ENCODE measurements at places on chromosomes 1 and 21.

DNA sequence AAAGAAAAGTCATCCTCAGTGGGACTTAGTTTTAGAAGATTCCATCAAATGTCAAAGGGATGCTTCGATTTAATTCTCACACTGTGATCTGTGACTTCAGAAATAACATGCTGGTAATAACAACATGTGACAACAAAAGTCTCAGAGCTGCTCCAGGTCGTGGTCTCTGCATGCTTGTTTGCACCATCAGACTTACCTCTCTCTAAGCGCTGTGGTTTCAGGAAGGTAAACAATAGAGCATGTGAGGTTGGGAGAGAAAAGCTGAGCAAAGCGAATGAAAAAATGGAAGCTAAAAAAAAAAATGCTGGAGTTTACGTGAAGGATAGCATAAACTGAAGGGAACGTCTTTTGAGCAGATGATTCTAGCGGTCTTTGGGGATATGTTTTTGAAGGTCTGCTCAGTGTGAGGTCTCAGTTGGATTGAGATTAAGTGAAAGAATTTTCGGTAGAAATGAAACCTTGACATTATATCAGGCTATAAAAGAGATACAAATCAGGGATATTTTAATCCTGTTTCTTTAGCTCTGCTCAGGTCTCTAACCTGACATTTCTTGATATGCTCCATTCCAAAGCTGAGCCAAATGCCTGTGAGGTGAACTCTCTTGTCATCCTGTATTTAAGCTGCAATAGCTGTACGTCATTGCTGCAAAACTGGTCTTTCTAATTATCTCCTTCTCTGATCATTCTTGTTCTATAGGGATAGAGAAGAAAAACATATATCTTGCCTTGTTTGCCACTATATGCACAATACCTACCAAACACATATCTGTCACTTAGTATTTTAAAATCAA, 86.5 kb downstream of the C1orf21 start:
- no peak overlapping the region for H3K4me3 ChIP-seq
- H3K27ac ChIP-seq = no peak overlapping the region
- H3K36me3 ChIP-seq = no peaks in the 10 kb centered on the region
- H3K27me3 ChIP-seq = no peaks in the 10 kb centered on the region

- no peaks in the 10 kb centered on the region for H3K36me3 ChIP-seq
- no peak overlapping the region for H3K27ac ChIP-seq
- no peak for DNase-seq
- no peak overlapping the region for H3K4me3 ChIP-seq
- H3K27me3 ChIP-seq = no peaks in the 10 kb centered on the region
Measured at GRCh38 chr1:43273708-43274107, 3.9 kb downstream of the TMEM125 start.

DNA sequence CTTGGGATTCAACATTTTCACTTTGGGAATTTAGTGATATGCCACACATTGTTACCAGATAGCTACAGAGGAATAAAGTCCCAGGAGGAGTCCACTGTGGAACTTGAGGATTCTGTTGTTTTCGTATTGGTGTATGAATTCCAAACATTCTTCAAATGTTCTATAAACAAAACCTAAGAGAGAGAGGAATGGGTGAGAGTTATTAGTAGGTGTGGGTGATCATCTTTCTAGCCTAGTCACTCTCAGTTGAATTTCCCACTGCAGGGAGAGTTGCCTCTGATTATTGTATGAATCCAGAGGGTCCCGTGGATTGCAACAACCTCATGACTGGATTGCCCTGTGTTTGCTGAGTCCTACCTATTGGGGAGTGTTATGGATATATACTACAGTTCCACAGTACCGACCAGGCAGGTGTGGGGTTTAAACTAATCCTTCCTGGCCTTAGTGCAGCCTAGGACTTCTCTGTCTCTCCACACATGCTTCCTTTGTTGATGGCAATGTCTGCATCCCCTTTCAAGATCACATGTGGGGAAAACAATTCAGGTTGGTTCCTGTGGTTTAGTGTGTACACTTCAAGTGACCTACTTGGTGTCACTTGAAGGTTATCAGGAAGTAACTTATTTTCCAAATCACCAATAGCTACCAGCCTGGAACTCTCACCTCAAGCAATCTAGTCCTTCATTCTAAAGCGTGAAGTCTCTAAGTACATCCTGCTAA, 91.8 kb downstream of the ADCY10 start:
- peak overlapping the region; percentile 52 for H3K27ac ChIP-seq
- peak; percentile 48 for DNase-seq
- no peaks in the 10 kb centered on the region for H3K27me3 ChIP-seq
- peaks cover 27% of the 10 kb centered on the region for H3K4me1 ChIP-seq
- H3K4me3 ChIP-seq = no peak overlapping the region

DNA sequence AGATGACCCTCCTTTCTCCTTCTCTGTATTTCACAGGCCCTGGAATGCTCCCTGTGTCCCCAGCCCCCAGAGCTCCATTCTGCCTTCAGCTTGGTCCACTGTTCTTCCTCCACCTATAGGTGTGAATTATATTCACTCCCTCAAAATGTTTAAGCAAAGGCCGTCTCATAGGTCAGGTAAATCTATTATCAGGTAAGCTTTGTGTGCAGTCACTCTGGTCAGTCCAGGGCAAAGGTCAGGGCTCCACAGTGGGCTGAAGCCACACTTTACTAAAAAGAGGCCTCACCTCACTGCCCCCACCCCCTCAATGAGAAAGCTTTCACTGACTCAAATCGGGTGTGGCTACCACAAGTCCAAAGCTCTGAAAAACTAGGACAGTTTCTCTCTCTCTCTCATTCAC, 65.9 kb downstream of the DNTTIP2 start:
- H3K4me3 ChIP-seq = peak overlapping the region; percentile 4
- H3K27ac ChIP-seq = peak overlapping the region; percentile 83
- H3K4me1 ChIP-seq = peaks cover 65% of the 10 kb centered on the region
- peaks cover 11% of the 10 kb centered on the region for H3K36me3 ChIP-seq

GRCh38 chr1:37306461-37306860, 167.9 kb upstream of the ZC3H12A start:
- H3K27me3 ChIP-seq = peaks cover 95% of the 10 kb centered on the region
- no peak overlapping the region for H3K4me3 ChIP-seq
- H3K4me1 ChIP-seq = no peaks in the 10 kb centered on the region
- no peaks in the 10 kb centered on the region for H3K36me3 ChIP-seq

- no peak overlapping the region for H3K4me3 ChIP-seq
- H3K4me1 ChIP-seq = no peaks in the 10 kb centered on the region
- no peak for DNase-seq
- H3K36me3 ChIP-seq = no peaks in the 10 kb centered on the region
Measured at GRCh38 chr1:25034736-25035522, 104.9 kb upstream of the RUNX3 start.

DNA sequence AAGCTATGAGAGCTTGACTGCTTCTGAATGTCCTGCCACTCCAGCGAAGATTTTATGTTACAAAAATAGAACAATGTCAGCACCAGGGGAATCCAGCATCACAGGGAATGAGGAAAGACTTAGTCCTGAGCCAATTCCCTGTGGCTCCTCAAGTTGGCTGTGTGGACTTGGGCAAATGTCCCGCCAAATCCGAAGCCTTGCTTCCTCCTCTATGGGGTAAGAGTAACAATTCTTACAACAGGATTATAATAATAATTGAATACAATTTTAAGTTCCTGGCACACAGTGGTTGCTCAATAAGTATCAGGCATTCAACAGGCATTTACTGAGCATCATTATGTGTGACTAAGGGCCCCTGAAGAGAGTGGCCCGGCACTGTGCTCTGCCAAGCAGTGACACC, 44.4 kb downstream of the STPG1 start:
- DNase-seq = no peak
- peaks cover 27% of the 10 kb centered on the region for H3K4me1 ChIP-seq

GRCh38 chr1:191690931-191691330, 467.3 kb upstream of the RGS18 start:
- DNase-seq = no peak
- H3K27me3 ChIP-seq = no peaks in the 10 kb centered on the region
- no peaks in the 10 kb centered on the region for H3K4me1 ChIP-seq
- no peaks in the 10 kb centered on the region for H3K36me3 ChIP-seq
- H3K27ac ChIP-seq = no peak overlapping the region

- H3K4me1 ChIP-seq = 0 out of 2 replicates have a peak, but pooled peaks cover 7% of the 10 kb centered on the region
- H3K36me3 ChIP-seq = no peaks in the 10 kb centered on the region
- no peaks in the 10 kb centered on the region for H3K27me3 ChIP-seq
- H3K27ac ChIP-seq = no peak overlapping the region
- H3K4me3 ChIP-seq = no peak overlapping the region
Measured at GRCh38 chr1:218521414-218522169, 176.5 kb downstream of the TGFB2 start.

- H3K27me3 ChIP-seq = peaks cover 37% of the 10 kb centered on the region
- DNase-seq = no peak
- H3K4me3 ChIP-seq = no peak overlapping the region
- no peaks in the 10 kb centered on the region for H3K36me3 ChIP-seq
- no peak overlapping the region for H3K27ac ChIP-seq
- no peaks in the 10 kb centered on the region for H3K4me1 ChIP-seq
Measured at GRCh38 chr1:110617589-110617988, 11.4 kb upstream of the KCNA2 start.

DNA sequence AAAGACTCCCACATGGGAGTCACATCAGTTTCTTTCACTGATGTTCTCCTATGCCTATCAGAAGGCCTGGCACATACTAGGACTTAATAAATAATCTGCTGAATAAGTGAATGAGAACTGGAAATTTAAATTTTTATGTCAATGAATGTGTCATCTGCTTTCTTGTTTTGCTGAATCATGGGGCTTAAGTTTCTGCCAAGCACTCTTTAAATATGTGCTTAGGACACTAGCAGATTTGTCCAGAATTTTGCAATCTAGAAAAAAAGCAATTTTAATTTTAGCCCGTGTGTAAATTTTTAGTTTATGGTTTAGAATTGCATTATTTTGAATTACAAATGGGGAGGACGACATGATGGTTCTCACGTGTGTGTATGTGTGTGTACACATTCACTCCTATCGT, 803.1 kb downstream of the USP25 start:
- H3K4me1 ChIP-seq = no peaks in the 10 kb centered on the region
- H3K4me3 ChIP-seq = no peak overlapping the region

DNA sequence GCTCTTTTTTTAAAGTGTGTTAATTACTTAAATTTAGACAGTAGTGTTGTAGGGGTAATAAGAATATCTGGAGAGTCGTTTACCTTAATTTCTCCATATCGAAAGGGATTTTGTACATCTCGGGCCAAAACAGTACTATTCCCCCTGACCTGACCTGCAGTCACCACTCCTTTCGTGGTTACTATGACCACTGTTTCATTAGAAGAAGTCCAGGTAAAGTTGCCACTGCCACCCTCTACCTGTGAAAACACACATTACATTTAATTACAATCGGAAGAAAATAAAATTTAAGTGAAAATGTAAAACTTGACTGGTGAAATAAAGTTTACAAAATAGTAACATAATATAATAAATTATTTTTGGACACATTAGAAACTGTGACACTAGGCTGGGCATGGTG, 37.2 kb downstream of the NUP210L start:
- DNase-seq = no peak
- no peak overlapping the region for H3K4me3 ChIP-seq
- H3K36me3 ChIP-seq = no peaks in the 10 kb centered on the region
- no peaks in the 10 kb centered on the region for H3K27me3 ChIP-seq
